ENCODE measurements at places on chromosomes 7 and 10.

- DNase-seq = no peak
Observed at GRCh38 chr7:109449760-109450159, 880.1 kb downstream of the DNAJB9 start.

DNA sequence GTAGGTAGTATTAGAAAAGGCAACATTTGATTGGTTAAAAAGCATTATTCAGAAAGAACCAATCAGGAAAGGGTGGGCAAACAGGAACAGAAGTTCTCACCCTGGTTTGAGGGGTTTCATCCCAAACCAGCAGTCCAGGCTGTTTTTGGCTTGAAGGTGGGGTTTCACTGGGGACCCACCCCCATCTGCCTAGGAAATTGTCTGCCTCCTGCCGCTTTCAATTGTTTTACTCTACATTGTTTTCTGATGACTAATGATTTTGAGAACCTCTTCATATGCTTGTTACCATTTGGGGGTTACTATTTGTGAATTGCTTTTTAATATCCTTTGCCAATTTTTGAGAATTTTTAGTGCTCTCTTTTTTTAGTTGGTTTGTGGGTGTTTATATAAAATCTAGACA is 3.3 kb upstream of the PCBD1 start:
- DNase-seq = no peak

- no peak for DNase-seq
Observed at GRCh38 chr10:114437473-114438292, 33.4 kb upstream of the AFAP1L2 start.

- DNase-seq = no peak
Observed at GRCh38 chr10:25966844-25967243, 32.8 kb downstream of the MYO3A start.

DNA sequence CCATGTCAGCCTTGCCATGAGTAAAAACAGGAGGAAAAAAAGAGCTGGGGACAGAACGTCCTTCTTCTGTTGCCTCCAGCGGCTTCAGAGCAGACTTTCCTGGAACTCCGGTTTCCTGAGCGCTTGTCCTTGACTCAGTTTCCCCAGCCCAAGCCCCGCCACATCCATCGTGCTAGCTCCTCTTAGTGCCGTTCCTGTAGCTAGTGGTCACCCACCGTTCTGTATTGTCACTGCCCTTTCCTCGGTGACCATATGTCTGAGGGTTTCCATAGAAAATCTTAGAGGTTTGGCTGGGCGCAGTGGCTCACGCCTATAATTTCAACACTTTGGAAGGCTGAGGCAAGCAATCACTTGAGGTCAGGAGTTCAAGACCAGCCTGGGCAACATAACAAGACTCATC is 100.1 kb downstream of the CUX1 start:
- no peak for DNase-seq

- no peak for DNase-seq
Observed at GRCh38 chr7:22654831-22655230, 72.2 kb upstream of the IL6 start.
